Osteoblast (primary cell): ENCODE measurements at places on chromosomes 1 and 21. TPM values are rescaled to one million over a fixed set of nuclear protein-coding genes. Genes with fewer than 3 reads are reported as not detected.

TMEM52 gene
- total RNA-seq = not detected in 2 replicates

SPRR2E gene
- not detected in 2 replicates for total RNA-seq

ZBTB37 gene
- total RNA-seq = 10.3 and 10.5 TPM in 2 replicates

TLCD4 gene
- total RNA-seq = 2.2 and 2.4 TPM in 2 replicates

MORN1 gene
- 12.4 and 13.4 TPM in 2 replicates for total RNA-seq

CHIT1 gene
- under 0.01 TPM in 1 of 2 replicates, not detected in the other for total RNA-seq

CAPZA1 gene
- total RNA-seq = 159 and 180 TPM in 2 replicates

ERICH3 gene
- not detected in 2 replicates for total RNA-seq

OR6P1 gene
- not detected in 2 replicates for total RNA-seq

KPRP gene
- total RNA-seq = not detected in 2 replicates

PTPRU gene
- total RNA-seq = 9.4 and 16.2 TPM in 2 replicates

CFAP74 gene
- not detected in 2 replicates for total RNA-seq

PHLDA3 gene
- total RNA-seq = 116 and 134 TPM in 2 replicates

TEX50 gene
- total RNA-seq = not detected in 2 replicates

WLS gene
- total RNA-seq = 54.3 and 65.1 TPM in 2 replicates

TRPM2 gene
- total RNA-seq = under 0.01 and 0.36 TPM in 2 replicates

CLCC1 gene
- 30.1 and 32.6 TPM in 2 replicates for total RNA-seq

MX2 gene
- 12.4 and 14.5 TPM in 2 replicates for total RNA-seq

COL9A2 gene
- 0.36 and 0.88 TPM in 2 replicates for total RNA-seq

RCSD1 gene
- under 0.01 and 0.29 TPM in 2 replicates for total RNA-seq

KCNJ6 gene
- under 0.01 and 0.36 TPM in 2 replicates for total RNA-seq

ENAH gene
- 344 and 453 TPM in 2 replicates for total RNA-seq

FCRL2 gene
- not detected in 2 replicates for total RNA-seq

CD101 gene
- under 0.01 TPM in 2 replicates for total RNA-seq

CLDN8 gene
- total RNA-seq = not detected in 2 replicates

OLIG2 gene
- not detected in 2 replicates for total RNA-seq

RASAL2 gene
- 59.4 and 61.3 TPM in 2 replicates for total RNA-seq

MTARC1 gene
- 2.9 TPM in 2 replicates for total RNA-seq

SELENBP1 gene
- 28.3 and 42.0 TPM in 2 replicates for total RNA-seq

GMEB1 gene
- 10.9 and 11.9 TPM in 2 replicates for total RNA-seq

KRTAP19-7 gene
- not detected in 2 replicates for total RNA-seq

TMPRSS15 gene
- not detected in 2 replicates for total RNA-seq

PUM1 gene
- total RNA-seq = 68.8 and 69.5 TPM in 2 replicates

RGS16 gene
- total RNA-seq = under 0.01 and 0.29 TPM in 2 replicates

HFM1 gene
- total RNA-seq = 0.29 and 0.36 TPM in 2 replicates

NLRP3 gene
- 0.36 and 0.59 TPM in 2 replicates for total RNA-seq

PALMD gene
- total RNA-seq = 2.5 and 5.6 TPM in 2 replicates

CLCA4 gene
- not detected in 2 replicates for total RNA-seq

WNT3A gene
- not detected in 2 replicates for total RNA-seq

SPRR2B gene
- total RNA-seq = not detected in 2 replicates

C1orf87 gene
- total RNA-seq = not detected in 2 replicates
